ENCODE measurements at places on chromosomes 2 and 18.

DNA sequence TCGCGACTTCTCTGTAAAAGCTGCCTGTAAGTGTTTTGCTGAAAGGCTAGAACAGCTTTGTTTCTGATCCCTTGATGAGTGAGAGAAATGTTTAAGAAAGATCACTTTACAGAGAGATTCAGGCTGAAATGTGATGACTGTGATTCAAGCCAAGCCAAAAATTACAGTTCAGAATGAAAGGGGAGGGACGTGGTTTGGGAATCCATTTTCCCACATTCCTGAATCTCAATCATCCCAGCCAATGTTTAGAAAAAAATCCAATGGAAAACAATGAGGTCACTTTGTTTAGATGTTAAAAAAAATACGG is 416.7 kb downstream of the ARHGAP15 start:
- no peak for DNase-seq

- no peak for DNase-seq
Measured at GRCh38 chr18:29749704-29750103, 1292.8 kb downstream of the DSC3 start.

GRCh38 chr18:73261923-73262322 is 394.1 kb upstream of the NETO1 start:
- DNase-seq: no peak

DNA sequence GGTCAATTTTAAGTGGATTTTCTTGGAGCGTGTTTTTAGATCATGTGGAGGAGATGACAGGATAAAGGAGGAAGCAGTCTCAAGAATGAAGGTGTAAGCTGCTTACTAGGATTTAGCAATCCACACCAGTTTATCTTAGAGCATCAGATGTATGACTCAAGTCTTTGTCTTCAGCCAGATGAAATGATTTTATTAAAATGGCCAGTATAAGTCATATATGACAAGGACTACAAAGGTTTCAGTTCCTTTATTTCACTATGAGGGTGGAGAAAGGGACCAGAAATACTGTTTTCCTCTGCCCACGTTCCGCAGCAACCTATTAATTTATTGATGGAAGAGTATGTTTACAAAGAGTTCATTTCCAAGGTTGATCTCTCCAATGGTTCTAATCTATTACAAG is 970.5 kb upstream of the SLC39A10 start:
- no peak for DNase-seq

GRCh38 chr18:51100385-51101120 is 70.5 kb downstream of the SMAD4 start:
- DNase-seq: no peak

DNA sequence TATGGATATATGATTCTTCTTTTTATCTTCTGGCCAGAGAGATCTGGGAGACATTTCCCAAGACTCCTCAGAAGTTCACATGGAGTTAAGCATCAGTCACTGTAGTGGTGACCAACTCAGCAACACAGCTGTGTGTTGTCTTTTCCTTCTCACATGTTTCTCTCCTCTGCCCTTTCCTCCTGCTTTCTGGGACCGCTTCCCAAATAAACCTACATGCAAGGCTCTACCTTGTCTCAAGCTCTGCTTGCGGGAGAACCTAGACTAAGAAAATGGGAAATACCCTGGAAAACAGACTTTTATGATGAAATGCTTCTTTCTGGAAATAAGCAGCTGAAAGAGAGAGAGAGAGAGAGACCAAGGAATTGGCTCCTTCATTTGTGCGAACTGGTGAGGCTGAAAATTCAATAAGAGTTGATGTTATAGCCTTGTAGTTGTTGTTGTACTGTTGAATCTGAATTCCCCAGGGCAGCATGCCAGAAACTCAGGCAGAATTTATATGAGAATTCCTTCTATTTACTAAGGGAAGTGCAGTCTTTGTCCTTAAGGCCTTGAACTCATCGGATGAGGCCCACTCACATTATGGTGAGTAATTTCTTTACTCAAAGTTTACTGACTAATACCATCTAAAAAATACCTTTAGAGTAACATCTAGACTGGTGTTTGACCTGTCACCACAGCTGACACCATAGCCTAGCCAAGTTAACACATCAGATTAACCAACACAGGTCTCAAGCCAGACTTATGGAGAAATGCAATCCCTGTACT is 22.7 kb upstream of the DSC1 start:
- DNase-seq: no peak
